ENCODE measurements at places on chromosomes 3 and 15.

GRCh38 chr15:68380456-68380855, 51.5 kb downstream of the ITGA11 start:
- no peak for DNase-seq

GRCh38 chr3:177351757-177352158, 154.5 kb upstream of the TBL1XR1 start:
- DNase-seq: no peak

- no peak for DNase-seq
These were observed 98.6 kb downstream of the ZIC1 start for GRCh38 chr3:147507638-147508286.

- DNase-seq: no peak
These were observed 984 bp downstream of the RNU6-1 start for GRCh38 chr15:67838789-67839332.

DNA sequence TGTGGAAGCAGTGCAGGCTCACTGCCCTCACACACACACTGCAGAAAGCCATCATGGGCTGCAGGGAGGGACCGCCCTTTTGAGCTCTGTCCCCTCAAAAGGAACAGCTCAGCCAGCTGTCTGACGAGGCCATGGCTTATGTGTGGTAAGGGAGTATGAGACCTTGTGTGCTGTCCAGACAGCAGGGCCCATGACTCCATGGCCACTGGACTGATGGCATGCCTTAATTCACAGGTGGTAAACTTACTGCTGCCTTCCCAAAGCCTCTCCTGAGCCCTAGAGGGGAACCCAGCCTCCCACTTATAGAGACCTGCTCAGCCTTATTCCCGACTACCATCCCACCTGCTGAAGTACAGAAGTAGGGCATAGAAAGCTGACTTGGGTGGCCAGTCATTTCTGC, 5.6 kb downstream of the FAM240A start:
- no peak for DNase-seq

DNA sequence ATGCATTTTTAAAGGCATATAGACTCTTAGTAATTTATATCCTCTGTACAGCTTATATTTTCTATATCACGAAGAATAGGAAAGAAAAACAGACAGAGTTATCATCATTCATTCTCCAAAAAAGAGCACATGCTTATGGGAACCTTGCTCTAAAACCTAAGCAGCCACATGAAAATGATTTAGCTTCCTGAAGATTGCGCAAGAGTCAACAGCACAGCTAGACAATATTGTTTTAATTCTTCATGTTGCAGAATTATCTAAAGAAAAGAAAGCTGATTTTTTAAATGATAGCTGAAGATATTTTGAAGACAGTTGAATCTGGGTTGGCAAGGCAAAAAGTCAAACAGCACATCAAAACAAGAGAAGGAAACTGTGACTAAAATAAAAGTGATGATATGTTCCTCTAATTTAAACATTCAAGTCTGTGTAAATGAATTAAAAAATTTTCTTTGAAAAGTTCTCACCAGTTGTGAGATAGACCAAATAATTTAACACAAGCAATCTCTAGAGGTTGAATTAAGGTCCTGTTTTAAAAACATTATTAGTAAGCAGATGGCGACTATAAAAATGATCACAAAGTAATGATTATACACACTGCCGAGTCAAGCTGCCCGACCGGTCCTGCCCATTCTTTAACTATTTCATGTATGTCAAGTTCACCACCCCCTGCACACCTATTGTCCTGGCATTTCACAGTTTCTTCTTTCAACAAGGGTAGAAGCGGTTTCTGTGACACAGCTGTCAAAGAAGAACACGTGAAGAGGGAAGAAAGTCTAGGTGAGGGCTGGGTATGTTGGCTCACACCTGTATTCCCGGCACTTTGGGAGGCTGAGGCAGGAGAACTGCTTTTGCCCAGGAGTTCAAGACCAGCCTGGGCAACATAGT, 74.2 kb upstream of the BHLHE40 start:
- DNase-seq: no peak

GRCh38 chr3:110752307-110752706, 319.3 kb upstream of the NECTIN3 start:
- DNase-seq: no peak

DNA sequence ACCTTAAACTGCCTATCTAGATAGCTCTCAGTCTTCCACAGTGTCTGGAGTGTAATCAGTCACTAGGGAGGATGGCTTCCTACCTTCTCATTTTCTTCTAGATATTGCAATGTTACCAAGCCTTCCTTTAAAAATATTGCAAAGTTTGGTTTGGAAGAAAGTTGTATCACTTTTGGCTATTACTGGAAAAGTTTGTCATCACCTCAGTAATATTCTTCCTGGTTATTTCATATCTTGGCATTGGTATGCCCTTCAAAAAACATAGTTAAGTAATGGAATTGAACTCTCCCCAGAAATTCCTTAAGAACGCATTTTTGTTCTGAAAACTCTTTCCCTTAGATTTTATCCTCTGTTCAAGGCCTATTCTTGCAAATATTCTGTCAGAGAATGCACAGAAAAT, 179.3 kb upstream of the MME start:
- no peak for DNase-seq

GRCh38 chr3:21912711-21913110, 161.7 kb upstream of the ZNF385D start:
- no peak for DNase-seq

- no peak for DNase-seq
These were observed 2.1 kb downstream of the ECT2 start for GRCh38 chr3:172752651-172753050.

DNA sequence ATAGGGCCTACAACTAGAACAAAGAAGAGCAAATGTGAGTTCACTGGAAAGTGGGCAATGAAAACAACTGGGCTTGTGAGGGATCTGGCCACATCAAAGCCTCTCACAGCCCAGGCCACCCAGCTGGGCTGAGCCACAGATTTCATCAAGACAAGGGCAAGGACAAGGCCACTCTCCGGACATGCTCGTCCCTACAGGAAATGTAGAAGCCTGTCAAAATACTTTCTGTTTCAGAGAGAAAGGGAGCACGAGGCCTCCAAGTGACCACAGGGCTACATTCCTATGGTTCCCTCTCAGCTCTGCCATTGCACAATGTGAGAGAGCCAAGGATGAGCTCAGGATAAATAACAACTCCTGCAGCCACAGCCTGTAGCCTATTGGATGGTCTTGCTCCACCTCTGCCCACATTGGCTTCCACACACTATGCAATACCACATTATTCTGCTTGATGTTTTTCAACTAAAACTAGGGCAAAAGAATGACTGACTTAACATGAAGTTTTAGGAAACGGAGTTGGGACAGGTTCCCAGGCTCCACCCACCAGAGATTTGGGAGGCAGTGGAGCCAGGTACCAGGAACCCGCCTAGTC, 12.1 kb downstream of the TBC1D2B start:
- DNase-seq: no peak

GRCh38 chr3:99919694-99920093, 102.0 kb downstream of the CMSS1 start:
- no peak for DNase-seq

- DNase-seq: no peak
These were observed 50.0 kb downstream of the MB21D2 start for GRCh38 chr3:192867645-192868044.

DNA sequence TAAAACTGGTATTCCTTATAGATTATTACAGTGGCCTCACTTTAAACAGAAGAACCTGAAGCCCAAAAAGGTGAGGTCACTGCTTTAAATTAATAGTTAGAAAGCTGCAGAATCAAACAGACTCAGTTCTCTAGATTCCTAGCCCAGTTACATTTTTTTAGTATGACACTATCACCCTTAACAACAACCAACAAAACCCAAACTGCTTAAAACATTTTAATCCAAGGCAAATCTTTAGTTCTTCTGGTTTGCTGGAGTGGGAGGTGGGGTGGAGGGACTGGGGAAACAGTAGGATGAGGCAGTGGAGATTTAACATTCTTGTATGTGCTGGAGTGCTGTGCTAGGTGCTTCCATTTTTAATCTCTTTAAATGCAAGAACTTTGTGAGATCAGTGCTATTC, 631.6 kb upstream of the KCNMB2 start:
- no peak for DNase-seq

DNA sequence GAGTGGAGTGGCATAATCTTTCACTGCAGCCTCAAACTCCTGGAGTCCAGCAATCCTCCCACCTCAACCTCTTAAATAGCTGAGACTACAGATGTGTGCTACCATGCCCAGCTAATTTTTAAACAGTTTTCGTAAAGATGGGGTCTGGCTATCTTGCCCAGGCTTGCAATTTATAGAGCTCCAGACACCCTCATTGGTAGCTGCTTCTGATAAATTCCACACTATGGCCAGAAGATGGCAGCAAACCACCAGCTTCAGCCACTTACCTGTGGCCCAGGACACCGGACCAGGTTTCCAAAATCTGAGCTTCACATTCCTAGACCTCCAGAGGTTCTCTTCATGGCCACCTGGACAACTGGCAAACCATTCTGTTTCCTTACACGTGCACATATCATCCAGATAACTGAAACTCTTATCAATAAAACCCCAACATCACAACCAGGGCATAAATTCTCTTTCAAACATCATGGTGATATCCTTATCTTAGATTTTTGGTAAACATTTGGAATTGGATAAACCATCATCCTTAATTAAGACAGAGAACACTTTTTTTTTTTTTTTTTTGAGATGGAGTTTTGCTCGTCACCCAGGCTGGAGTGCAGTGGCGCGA, 28.9 kb downstream of the FBXW12 start:
- DNase-seq: peak; percentile 21

DNA sequence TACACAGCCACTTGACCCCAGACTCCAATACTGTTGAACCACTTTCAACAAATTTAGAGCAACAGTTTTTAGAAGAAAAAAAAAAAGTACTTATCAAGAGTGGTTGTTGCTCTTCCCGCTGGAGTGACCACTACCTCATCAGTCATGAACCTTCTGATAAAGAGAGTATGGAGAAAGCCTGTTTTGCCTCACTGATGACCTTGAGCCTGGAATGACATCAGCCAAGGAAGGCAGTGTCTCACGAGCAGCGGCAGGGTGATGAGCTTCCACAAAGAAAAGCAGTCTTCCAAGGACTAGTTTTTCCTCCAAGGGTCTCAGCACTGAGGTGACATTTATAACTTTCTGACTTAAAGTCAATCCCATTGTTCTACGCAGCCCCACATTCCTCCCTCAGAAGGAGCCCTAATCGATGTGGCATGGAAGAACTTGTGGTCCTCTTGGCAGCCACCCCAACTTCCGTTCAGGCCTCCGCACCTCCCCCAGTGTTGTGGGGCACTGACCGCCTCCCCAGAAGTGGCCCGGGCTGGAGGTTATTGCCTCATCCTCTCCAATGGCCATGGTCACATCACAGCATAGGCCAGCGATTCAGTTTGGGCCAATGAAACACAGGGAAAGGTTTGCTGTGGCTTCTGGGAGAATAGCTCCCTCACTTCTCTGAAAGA, 1.8 kb upstream of the CYP11A1 start:
- DNase-seq: no peak

GRCh38 chr3:100492059-100493006, at the start of gene TMEM45A:
TMEM45A (plus strand) TSS chr3:100492619; CDS start chr3:100555212, 62,593 bp downstream.
- peak; percentile 49 for DNase-seq

- DNase-seq: no peak
These were observed 426.7 kb downstream of the SOX2 start for GRCh38 chr3:182138393-182138792.

DNA sequence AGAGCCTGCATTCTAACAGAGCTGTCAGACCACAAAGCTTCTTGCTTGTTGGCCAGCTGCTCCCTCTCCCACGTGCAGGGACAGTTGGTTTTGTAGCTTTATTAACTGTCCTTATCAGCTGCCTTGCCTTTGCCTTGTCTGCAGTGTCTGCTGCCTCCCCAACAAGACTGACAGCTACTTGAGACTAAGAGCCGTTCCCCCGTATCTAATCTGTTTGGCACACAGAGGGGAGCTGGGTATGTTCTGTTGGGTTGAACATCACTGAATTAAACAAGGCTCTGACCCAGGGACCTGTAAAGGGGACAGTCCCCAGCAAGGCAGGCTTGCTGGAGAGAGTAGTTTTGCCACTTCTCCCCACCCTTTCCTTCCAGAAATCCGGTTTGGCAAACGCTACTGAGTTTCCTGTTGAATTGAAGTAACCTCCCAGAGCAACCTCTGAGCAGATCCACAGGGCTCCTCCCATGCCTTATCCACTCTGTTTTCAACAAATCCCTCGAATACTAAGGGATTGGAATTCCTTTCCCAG, 116.1 kb downstream of the ANP32A start:
- no peak for DNase-seq

DNA sequence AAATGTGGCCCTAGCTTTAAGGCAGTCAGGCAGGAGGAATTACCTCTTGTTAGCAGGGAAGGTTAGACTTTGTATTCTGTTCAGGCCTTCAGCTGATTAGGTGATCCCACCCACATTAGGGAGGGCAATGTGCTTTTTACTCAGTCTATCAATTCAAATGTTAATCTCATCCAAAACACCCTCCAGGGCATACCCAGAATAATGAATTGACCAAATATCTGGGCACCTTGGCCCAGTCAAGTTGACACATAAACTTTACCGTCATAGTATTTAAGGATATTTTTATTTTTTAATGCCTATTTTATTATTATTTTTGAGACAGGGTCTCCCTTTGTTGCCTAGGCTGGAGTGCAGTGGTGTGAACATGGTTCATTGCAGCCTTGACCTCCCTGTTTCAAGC, 146.1 kb downstream of the PTPRG start:
- no peak for DNase-seq

- DNase-seq: no peak
These were observed 12.9 kb downstream of the VPS18 start for GRCh38 chr15:40906991-40907802.

DNA sequence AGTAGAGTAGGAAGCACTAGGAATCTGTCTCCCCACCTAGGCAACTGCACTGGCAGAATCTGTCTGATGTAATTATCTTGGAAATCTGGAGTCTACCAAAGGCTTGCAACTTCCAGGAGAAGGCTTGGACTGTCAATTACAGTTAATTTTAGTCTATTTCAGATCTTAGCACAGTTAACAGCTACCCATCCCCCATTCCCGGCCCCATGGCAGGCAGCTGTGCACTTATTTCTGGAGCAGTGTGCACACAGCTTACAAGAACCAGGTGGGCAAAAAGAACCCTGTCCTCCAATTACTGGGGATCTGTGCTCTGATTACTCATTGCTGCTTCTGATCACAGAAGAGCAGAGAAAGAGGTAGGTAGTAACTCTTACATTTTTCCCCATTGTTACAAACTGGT, 12.3 kb upstream of the CDAN1 start:
- no peak for DNase-seq

GRCh38 chr15:35080226-35080625, 4.9 kb downstream of the NANOGP8 start:
- DNase-seq: no peak

- no peak for DNase-seq
These were observed 384.1 kb downstream of the CADM2 start for GRCh38 chr3:85342915-85343314.

DNA sequence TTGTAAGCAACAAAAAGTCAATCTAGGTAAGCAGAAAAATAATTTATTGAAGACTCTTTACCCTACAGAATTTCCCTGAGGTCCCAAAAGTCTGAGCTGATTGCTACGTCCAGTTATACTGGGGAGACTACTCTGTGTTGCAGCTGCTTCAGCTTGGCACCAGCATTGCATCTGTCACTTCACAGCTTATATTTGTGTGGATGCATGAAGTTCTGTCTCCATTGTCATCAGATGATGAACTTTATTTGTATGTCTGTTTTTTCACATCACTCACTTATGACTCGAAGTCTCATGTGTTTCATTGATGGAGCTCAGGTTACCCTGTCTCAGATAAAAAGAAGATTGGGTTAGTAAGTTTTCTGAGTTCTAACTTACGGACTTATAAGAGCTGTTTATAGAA, 75.3 kb upstream of the LRRFIP2 start:
- no peak for DNase-seq

- DNase-seq: no peak
These were observed 27.3 kb upstream of the TGFBR2 start for GRCh38 chr3:30578986-30579579.

- DNase-seq: no peak
These were observed 30.7 kb downstream of the MAP2K5 start for GRCh38 chr15:67573194-67573593.

Measured in stimulated activated CD4-positive, alpha-beta T cell treated with anti-CD3 and anti-CD28 coated beads, TNF-alpha, amount 100 ng/mL, for 1 hour (primary cell).